Suprapubic skin (tissue), 4 donors: ENCODE measurements at places on chromosomes 11 and 22.

GRCh38 chr11:69242266-69242920 lies 51.6 kb upstream of the MYEOV start:
- DNase-seq, result no peak

DNA sequence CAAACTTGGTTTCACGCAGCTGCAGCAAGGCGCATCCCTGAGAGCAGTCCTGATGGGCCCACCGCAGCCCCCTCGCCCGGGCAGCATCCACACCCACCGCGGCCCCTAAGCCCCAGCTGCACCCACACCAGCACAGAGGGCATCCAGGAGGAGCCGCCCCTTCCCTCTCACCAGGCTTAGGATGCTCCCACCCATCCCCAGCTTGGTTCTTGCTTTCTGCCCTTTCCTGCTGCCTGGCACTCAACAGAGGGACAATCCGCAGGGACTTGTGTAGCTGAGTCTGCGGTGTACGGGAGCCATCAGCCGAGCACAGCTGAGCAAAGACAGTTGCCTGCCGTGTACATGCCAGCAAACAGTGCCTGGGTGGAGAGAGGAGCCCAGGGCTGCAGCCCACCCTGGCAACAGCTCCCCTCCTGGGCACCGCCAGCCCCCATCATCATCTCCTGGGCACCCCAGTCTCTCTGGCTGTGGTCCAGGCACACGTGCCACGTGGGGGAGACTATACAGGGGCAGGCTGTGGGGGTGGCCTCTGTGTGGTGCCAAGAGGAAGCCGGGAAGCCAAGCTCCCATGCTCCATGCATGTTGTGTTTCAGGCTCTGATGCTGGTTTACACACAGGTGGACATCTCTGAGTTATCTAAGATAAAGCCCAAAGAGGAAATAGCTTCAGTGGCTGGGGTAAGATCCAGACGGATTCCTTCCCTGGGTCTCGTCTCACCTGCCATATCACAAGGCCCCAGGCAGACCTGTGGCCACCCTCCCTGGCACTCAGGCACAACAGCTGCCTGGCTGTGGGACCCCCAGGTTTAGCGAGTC lies 36.0 kb upstream of the GNB1L start:
- no peak for DNase-seq

DNA sequence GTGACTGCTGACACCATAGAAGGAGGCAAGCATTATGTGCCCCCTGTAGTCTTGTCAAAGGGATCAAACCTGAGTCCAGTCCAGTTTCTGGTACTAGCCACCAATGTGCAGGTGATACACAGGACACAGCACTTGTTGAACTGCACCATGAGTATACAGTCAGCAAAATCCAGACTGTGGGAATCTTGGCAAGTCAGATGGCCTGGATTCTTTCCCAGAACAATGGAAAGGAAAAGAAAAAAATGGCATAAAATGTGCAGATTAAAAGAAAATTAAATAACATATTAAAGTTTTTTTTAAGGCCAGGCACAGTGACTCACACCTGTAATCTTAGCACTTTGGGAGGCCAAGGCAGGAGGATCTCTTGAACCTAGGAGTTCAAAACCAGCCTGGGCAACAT lies 16.8 kb downstream of the CRY2 start:
- DNase-seq, result no peak

DNA sequence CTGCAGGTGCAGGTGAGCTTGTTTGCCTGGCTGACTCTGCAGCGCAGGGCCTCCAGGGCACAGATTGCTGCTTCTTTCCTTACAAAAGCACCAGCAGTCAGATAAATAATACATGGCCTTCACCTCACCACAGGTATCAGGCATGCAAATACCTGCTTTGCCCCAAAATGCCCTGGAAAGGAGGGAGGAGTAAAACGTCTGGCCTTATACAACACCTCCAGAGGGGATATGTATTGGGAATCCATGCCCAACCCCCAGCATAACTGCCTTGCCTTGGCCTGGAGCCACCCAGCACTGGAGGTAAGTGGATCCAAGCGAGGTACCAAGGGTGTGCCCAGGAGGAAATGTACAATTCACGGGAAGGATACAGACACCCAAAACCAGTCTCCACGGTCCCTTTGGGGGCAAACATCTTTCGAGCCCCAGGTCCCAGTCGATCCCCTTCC lies 860 bp downstream of the TMEM184B start:
- no peak for DNase-seq

DNA sequence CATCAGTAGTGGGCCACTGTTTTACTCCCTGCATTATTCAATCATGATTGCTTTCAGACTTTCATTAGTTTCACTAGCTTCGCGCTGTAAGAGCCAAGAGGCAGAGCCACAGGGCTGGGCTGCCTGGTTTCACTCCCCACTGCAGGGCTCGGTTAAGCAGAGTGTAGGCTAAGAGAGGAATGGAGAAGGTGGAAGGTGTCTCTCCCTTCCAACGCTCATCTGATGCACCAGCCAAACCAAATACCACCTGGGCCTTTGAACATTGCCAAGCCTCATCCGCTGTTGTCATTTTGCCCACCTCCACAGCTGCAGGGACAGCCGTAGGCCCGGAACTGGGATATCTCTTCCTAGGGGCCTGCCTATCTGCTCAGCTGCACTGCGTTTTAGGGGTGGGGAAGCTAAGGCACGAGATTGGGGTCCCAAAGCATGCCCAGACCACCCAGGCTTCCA lies 480 bp upstream of the SMARCB1 start:
- no peak for DNase-seq

- DNase-seq, result no peak
These were observed 54.1 kb downstream of the RELT start for GRCh38 chr11:73430326-73430725.

DNA sequence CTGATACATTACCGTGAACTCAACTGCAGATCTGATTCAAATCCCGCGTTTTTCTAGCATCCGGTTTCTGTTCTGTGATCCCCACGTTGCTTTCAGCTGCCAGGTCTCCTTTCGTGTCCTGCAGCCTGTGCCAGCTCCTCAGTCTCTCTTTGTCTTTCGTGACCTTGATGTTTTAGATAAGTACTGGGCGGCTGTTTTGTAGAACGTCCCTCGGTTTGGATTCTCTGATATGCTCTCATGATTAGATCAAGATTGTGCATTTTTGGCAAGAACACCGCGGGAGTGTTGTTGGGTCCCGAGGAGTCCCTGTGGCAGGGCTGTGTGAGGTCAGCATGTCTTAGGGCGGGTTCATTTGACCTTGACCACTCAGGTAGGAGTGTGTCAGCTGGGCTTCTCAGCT lies 38.6 kb downstream of the KCNQ1 start:
- no peak for DNase-seq

- DNase-seq, result no peak
These were observed 1.5 kb downstream of the CRKL start for GRCh38 chr22:20918663-20919218.

GRCh38 chr11:68773521-68774193 lies 22.3 kb upstream of the TESMIN start:
- DNase-seq, result no peak

- peak; percentile 79 for DNase-seq
These were observed 118.8 kb upstream of the CADM1 start for GRCh38 chr11:115623021-115623451.

DNA sequence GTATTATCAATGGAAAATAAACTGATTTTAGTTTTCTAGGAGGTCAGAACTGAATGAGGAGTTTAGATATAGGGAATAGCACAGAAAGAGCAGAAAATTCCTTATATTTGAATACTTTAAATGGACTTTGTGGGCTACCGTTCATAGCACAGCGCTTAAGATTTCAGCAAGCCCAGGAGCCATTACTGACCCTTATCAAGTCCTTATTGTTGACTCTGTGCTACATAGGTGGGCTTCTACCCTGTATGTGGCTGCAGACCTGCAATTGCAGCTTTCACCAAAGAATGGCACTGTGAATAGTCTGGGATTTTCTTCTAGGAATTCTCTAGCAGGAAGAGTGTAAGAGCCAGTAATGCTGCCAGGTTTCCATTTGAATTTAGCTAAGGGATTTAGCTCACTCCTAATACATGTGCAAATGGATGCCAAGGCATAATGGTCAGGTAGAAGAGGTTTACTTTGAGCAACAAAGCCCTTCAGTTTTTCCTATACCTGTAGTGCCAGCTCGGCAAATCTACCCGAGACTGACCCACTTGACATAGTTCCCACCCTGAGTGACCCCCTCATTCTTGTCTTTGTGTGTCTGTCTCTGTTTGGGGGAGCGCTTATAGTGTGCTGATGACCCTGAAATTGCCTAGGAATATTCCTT lies 42.5 kb upstream of the DLAT start:
- no peak for DNase-seq

DNA sequence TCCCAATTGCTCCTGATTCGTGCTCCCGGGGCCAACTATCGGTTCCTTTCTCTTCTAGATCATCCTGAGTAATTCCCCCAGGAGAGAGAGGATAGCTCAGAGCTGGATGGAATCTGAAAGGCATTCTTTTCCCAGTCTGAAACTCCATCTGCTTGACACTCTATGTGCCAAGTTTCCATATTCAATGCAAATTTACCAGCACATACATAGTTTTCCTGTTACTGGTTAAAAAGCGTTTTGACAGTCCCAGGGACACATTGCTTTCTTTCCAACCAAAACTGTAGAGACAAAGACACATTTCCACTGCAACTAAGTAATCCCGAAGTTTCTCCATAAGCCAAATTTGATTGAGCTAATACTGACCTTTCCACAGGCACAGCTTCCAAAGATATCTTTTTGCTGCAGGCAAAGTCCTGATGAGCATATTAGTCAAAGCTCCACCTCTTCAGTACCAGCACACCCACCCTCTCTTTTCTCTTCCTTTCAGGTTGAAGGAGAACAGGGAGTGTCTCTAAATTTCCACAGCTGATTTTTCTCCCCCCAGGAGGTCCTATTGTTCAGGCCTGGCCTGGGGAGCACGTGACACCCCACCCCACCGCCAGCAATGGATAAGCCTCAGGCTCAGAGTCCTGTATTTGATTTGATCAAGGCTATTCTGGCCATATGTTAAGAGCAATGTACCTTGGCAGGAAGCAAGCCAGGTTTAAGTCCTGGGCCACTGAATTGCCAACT lies 9.7 kb upstream of the ANKK1 start:
- no peak for DNase-seq

- DNase-seq, result no peak
These were observed 290.0 kb upstream of the CHORDC1 start for GRCh38 chr11:90512846-90513245.

- DNase-seq, result no peak
These were observed 9.4 kb downstream of the C11orf91 start for GRCh38 chr11:33691066-33691864.

GRCh38 chr22:29139965-29140782 lies 65.5 kb upstream of the EMID1 start:
- peak; percentile 49 for DNase-seq

GRCh38 chr11:118124929-118125535 lies 27.6 kb downstream of the SCN4B start:
- DNase-seq, result peak; percentile 26

GRCh38 chr11:92766698-92767097 lies 202.8 kb upstream of the MTNR1B start:
- no peak for DNase-seq

GRCh38 chr11:128240546-128240945 lies 346.8 kb downstream of the ETS1 start:
- DNase-seq, result no peak

DNA sequence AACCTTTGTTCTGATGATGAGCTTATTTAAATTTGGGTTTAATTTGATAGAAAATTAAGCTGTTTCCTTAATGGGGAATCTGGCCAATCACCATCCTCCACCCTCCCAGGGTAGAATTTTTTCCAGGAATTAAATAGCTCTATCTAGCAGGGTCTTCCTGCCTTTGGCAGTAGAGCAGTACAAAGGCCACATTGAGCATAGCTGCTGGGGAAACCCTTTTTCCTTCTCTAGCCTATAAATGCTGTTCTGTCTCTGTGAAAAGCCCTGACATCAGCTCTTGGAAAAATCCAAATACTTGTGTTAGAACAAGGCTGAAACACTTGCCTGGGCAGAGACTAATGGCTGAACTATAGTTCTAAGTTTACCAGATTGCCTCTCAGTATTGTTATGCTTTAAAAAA lies 55.1 kb downstream of the ARHGEF12 start:
- no peak for DNase-seq

- DNase-seq, result no peak
These were observed at the start of gene GAL3ST1 for GRCh38 chr22:30574095-30574981. GAL3ST1 (minus strand) TSS chr22:30574665; CDS start chr22:30557392, 17,273 bp downstream.

GRCh38 chr11:46099963-46100316 lies 21.3 kb downstream of the PHF21A start:
- no peak for DNase-seq

DNA sequence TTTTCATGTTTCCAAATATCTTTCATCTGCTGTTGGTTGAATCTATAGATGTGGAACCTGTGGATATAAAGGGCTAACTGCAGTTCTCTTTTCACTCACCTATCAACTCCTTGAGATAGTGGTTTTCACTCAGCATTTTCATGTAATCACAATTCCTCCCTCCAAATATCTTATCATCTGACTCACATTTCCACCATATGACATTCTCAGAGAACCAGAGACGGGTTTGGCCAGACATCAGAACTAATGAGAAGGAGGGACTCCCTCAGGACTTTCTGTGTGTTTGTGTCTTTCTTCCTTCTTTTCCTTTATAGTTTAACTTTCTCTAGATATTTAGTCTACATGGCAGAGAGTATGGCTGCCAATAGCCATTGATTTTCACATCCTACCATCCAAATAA lies 134.8 kb upstream of the DDI1 start:
- DNase-seq, result no peak

GRCh38 chr22:25057013-25057881 lies 104.7 kb downstream of the KIAA1671 start:
- DNase-seq, result no peak

DNA sequence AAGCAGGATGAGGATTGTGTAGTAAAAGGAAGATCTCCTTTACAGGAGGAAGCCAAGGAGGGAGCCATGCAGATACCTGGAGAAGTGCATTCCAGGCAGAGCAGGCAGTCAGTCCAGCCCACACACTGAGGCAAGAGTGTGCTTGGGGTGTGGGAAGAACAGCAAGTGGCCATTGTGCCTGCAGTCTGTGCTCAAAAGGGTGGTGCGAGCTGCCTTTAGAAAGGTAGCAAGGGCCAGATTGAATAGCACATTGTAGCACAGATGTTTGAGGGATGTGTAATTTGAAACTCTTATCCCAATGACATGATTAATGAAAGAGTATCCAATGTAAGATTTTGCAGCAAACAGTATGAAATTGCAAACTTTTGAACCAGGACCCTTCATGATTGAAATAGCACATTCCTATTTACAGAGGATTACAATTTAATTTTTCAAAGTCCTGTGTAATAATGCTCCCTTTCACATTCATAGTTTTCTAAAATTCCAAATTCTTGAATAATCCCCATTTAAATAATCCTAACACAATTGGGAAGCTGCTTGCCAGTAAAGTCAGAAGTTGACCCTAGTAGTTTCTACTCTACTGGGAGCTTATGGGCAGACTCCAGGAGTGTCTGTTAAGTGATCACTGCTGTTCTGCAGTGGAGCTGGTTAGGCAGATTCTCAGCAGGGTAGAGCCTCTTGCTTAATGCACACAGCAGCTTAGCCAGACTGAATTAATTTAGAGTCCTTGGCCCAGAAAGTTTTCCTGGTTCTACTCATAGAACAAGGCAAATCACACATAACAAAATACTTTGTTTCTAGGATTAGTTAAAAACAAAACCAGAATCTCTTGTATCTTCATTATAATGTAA lies 78.1 kb downstream of the CYB5R2 start:
- DNase-seq, result no peak
